Lung microvascular endothelial cell (primary cell): ENCODE measurements at places on chromosomes 3 and 15.

GRCh38 chr3:46835054-46835453 is 28.2 kb downstream of the MYL3 start:
- no peak for DNase-seq

- DNase-seq: no peak
These were observed 31.3 kb upstream of the PSTPIP1 start for GRCh38 chr15:76963596-76963995.

- DNase-seq: no peak
These were observed 52.0 kb upstream of the CORO2B start for GRCh38 chr15:68526784-68527183.

- no peak for DNase-seq
These were observed 1006.7 kb upstream of the ALCAM start for GRCh38 chr3:104360038-104360437.

GRCh38 chr15:26660241-26660640 is 112.6 kb downstream of the GABRB3 start:
- DNase-seq: no peak

GRCh38 chr15:42060797-42061196 is 33.6 kb downstream of the PLA2G4D start:
- DNase-seq: no peak

- DNase-seq: peak; percentile 79
These were observed 73.0 kb downstream of the SUMF1 start for GRCh38 chr3:4394048-4394447.

DNA sequence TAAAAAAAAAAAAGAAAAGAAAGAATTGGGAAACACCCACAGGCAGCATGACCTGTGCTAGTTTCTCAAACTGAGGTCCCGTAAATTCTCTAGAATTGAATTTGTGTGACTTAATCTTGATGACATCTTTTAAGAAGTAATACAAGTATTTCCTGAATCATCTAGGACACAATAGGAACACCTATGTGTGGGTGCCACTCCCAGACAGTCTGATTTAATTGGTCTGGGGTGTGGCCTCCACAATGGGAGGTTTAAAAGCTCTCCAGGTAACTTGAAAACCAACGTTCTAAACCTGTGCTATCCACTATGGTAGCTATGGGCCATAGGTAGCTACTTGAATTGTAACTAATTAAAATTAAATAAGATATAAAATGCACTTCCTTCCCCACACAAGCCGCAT is 28.1 kb downstream of the CFAP92 start:
- DNase-seq: no peak
